ENCODE measurements at places on chromosomes 7 and 10.
A peak's percentile ranks its signal among the peaks of the same experiment; 100 is the strongest.

DNA sequence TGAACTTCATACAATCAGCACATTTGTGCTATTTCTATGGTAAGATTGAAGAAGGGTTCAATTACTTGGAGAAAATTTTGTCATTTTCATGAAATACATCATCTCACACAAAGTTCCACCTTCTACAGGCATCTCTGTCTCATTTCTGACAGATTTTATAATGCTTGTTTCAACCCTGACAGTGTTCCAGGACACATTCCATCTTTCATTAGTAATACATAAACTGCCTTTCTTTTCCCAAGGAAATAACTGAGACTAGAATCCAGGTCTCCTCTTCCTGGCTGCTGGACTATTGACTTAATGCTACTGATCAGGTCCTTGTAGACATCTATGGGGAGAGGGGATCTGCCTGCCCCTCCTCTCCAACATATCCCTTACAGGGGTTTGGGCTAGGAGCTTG is 70.1 kb upstream of the PLPP4 start:
- DNase-seq, result no peak

DNA sequence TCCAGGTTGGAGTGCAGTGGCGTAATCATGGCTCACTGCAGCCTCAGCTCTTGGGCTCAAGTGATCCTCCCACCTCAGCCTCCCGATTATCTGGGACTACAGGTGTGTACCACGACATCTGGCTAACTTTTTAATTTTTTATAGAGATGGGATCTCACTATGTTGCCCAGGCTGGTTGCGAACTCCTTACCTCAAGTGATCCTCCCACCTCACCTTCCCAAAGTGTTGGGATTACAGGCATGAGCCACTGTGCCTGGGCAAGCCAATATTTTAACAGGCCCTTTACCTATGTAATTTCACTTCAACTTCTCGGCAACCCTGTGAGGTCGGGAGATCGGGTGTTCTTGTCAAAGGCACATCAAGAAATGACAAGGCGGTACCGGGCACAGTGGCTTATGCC is 146.3 kb downstream of the CUX1 start:
- no peak for DNase-seq

DNA sequence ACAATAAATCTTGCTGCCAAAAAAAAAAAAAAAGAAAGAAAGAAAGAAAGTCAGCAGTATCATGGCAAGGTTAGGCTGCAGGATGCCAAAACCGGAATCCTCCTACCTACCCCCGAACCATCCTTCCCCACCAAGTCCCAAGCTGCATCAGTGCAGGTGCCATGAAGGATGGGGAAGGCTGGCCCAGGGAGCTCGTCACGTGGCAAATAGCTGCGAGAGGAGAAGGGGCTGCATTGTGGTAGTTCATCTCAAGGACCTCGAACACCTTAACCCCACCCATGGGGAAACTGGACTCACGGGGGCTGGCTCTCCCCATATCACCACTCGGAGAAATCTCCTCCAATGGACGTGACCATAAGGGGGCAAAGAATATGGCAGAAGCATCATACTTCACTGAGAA is 86.2 kb downstream of the TACC2 start:
- DNase-seq, result no peak

DNA sequence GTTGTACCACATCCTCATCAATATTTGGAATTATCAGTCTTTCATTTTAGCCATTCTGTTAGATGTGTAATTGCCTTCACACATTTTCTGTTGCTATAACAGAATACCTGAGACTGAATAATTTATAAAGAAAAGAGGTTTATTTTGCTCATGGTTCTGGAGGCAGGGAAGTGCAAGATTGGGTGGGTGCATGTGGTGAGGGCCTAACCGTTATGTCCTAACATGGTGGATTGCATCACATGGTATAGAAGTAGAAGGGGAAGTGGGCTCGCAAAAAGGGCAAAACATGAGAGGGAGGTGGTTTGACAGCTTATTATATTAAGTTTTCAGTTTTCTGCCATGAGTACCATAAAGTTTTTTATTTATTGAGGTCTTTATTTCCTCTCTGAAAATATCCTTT is 452.0 kb downstream of the ARL4A start:
- DNase-seq, result no peak

DNA sequence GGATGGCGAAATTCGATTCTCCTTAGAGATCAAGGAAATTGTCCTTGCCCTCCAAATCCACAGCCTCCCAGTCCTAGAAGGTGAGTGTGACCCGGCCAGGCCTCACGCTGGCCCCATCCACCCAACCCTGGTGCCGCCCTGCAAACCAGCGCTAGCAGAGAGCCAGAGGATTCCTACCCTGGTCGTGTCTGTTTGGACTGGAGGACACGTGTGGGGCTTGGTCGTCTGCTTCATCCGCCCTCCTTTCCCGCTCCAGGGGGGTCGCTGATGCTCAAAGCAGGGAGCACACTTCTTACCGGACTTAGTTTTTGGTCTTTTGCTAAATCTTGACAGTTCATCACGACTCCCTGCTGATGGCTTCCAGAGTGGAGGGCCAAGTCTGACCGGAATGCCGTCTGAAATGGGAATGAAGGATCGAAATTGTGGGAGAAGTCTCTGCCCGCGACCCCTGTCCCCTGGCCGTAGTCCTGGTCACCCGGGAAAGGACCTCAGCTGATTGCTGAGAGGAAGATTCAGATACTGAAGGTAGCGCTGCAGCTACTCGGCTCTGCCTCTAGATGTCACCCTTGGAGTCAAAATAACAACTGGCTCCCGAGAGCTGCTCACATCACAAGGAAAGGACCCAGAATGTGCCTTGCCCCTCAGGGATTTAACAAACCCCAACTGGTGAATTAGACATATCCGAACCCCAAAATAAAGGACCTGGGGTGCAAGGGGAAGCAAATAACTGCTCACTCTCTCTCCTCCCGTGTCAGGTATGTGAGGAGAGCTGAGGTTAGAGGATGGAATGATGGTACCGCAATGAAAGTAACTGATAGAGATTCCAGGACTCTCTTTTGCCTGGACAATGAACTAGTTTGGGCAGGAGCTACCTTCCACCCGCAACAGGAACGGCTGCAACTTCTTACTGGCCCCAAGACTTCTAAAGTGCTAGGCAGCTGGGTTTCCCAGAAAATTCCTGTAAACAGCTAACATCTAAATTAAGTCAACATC is 23.5 kb upstream of the ORC5 start:
- DNase-seq, result peak; percentile 13

All from NCI-H526 (cell line).